ENCODE measurements at places on chromosomes 12 and 14.

DNA sequence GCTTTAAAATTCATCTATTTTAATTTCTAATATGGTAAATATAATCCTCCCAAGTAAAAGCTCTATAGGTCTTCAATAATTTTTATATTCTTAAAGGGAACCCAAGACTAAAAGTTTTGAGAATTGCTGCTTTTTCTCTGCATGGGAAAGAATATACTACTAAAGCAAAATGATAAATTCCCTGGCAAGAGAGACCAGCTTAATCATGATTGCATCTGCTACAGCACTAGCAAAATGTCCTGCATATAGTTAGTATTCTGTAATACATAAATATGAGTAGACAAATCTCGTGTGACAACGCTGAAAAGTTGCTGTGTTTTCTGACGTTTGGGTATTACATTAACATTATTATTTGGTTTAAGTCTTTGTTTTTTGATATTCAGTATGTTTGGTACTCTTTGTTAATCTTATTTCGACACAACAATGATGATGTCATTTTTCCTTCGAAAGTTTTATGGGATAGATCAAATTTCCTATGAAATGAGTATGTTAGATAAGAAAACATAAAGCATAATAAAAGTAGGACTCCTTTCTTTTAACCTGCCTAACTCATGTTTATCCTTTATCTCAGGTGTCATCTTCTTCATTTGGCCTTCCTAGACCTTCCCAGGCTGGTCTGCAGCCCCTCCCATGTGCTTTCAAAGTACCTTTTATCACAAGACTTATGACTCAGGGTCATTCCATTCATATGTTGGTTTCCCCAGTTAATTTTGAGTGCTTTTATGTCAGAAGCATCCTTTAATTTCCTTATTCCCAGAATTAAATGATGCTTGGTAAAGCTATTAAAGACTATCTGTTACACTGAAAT lies 321.9 kb downstream of the RAD51B start:
- no peak for DNase-seq

DNA sequence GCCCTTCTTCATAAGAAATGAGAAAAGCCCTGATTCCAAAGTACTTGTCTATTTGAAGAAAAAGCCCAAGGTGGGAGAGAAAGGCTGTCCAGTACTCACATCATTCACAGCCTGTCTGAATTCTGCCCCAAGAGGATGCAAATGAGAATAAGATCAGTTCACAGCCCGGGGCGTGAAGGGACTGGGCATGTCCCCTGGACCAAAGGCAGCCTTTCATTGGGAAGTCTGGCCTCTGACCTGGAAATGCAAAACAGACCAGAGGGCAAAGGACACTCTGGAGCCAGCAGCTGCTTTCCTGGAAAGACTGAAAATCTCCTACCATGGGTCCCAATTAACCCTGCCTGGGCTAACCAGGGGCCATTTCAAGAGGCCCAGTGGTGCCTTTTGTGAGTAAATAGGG lies 191.2 kb upstream of the PELI2 start:
- no peak for DNase-seq

DNA sequence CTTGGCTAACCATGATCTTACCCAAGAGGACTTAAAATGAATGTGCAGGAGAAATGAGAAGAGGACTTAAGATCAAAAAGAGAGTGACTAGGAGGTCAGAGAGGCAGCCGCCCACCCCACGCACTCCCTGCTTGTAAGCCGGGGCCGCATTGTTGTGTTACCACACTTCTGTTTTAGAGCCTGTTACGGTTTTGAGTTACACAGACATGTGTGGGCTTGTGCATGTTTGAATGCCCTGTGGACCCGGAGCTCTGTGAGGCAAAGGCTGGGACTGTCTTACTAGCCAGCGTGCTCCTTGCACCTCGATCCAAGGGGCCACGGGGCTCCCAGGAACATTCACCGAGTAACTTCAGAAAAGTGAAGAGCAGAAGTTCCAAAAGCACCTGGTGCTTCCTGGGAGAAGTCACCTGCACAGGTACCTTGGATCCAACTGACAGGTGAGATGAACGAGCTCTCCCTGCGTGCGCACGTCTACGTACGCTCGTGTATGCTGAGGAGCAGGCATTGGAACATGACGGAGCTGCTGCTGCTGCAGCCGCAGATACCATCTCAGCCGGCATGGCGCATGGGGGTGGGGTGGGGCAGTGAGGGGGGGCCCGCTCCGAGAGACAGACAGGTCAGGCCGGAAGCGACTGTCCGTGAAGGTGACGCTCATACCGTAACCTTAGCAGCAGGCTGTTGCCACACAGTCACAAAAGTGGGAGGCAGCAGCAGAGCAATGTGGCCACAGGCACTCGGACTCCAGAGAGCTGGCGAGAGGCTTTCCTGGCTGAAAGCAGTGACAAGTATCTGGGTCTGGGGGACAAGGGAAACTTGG lies 23.7 kb downstream of the SFSWAP start:
- DNase-seq: no peak

GRCh38 chr12:45246236-45246635 lies 30.3 kb downstream of the ANO6 start:
- no peak for DNase-seq

DNA sequence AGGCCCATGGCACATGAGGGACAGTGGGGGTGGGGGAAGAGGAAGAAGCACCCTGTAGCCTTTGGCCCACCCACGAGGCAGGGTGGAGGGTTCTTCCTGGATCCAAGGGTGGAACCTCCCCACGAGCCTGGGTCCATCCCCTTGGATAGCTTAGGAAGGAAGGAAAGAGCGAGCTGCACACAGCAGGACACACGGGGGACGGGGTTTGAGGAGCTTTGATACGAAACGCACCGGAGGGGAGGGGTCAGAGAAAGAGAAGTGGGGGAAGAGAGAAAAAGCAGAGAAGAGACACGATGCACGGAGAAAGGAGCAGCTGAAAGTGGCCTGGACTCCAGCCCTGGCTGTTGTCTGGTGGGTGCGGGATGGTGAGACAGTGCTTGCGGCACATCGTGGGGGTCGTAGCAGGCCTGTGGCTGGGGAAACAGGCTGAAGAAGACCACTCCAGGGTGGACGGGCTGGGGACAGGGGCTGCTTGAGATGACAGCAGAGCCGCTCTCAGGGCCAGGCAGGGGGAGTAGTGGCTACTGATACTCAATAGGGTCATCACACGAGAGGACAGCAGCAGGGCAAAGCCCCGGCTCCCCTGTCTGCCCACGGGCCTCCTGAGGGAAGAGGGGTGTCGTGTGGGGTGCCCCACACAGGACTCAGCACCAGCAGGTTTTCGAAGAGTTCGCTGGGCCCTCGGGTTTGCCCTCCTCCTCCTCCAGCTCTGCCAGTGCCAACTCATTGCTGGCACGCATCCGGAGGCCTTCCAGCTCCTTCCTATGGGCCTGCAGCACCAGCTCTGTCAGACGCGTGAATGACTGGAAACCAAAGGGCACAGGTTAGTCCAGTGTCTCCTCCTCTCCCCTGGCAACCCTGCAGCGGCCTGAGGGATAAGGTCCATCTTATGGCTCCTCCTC lies 5.4 kb upstream of the GPX2 start:
- DNase-seq: no peak

- no peak for DNase-seq
Observed at GRCh38 chr14:65371784-65372183, 40.7 kb upstream of the FUT8 start.

DNA sequence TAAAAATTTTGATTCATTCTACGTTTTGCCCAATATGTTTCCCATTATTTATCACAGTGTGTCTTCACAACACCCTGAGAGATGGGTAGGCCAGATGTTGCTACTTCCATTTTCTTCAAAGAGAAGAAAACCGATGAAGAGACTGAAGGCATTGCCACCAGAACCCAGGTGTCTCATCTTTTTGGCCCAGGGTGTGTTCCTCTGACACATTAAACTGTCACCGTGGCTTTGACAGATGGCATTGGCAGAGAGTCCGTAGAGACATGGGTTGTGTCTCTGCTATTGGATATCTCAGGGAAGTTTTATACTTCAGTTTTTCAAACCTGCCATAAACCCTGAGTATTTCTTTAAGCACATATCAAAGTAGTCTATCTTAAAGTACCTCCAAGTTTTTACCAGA lies 11.3 kb upstream of the NUDT4 start:
- no peak for DNase-seq

- no peak for DNase-seq
Observed at GRCh38 chr12:116339062-116339461, 61.6 kb upstream of the MED13L start.

Data from activated T-helper 1 cell treated with anti-CD3 and anti-CD28 coated beads, Interleukin-2, amount 50 U/mL, for 16 hours (primary cell).